ENCODE measurements at places on chromosomes 16 and 17.

DNA sequence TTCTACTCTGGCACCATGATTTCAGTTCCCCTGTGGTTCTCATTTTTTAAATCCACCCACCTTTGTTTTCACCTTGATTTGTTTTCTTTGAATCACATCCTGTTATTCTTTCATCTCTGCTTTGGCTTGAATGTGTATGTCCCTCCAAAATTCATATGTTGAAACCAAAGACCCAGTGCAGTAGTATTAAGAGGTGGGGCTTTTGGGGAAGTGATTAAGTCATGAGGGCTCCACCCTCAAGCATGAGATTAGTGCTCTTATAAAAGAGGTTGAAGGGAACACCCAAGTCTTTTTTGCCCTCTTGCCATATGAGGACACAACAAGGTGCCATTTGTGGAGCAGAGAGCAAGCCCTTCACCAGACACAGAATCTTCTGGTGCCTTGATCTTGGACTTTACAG, 382.3 kb downstream of the SLC39A11 start:
- DNase-seq = no peak

DNA sequence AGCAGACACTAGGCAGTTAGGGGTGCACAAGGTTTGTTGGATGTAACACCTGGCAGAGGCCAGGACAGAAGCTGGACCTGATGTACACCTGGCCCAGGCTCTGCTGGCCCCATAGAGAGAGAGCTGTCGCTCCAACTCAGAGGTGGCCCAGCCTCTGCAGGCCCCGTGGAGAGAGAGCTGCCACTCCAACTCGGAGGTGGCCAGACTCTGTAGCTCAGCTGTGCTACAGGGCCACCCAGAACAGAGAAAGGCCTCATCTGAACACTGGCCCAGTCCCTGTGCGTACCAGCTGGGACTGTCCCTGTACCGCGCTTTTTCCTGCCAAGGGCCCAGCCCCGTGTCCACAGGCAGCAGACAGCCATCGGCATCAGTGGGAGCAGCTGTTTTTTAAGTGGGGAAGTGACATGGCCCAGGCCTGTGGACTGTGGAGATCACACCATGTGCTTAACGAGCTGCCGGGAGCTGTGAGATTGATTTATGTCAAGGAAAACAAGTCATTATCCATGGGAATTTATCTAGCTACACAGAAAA, 176.4 kb upstream of the CHMP6 start:
- DNase-seq = no peak

- DNase-seq = no peak
Measured at GRCh38 chr16:24850289-24850938, 4.7 kb downstream of the SLC5A11 start.

GRCh38 chr16:56259425-56259779, 68.1 kb downstream of the GNAO1 start:
- no peak for DNase-seq

DNA sequence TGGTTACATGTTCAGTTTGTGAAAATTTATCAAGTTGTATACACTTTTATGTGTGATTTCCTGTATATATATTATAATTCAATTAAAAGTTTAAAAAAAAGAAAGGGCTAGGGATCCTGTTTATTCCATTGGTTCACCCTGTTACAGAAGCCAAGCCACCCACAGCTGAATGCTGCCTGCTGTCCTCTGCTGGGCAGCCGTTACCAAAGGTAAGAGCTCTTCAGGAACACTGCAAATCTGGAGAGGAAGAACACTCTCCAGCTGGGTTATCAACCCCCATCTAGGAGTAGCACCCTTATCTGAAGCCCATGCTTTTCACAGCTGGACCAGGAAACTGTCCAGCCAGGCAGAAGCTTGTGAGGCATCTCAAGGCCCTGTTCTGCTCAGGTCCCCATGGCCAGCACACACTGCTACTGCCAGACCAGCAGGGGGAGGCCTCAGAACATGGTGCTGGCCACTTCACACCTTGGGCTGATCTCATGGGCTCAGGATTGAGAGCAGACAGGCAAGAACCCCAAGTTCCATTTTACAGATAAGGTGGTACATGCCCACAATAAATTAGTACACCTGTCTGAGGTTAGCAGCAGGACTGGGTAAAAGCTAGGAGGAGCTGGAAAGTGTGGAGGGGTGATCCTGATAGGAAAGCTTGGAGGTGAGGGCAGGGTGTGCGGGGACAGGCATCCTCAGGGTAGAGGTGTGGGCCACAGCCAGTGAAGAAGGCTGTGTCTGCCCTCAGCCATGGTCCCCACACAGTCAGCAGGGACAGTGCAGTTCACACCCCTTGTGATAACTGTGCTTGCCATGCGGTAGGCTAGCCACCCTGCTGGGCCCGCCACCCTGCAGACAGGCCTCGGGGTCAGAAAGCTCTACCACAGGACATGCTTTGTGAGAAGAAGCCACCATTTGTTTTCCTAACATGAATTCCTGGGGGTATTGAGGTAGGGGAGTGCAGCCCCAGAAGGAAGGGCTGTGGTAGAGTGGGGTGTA, 54.3 kb upstream of the SREBF1 start:
- peak; percentile 58 for DNase-seq

- no peak for DNase-seq
Measured at GRCh38 chr17:5000237-5000639, 2.5 kb downstream of the KIF1C start.

DNA sequence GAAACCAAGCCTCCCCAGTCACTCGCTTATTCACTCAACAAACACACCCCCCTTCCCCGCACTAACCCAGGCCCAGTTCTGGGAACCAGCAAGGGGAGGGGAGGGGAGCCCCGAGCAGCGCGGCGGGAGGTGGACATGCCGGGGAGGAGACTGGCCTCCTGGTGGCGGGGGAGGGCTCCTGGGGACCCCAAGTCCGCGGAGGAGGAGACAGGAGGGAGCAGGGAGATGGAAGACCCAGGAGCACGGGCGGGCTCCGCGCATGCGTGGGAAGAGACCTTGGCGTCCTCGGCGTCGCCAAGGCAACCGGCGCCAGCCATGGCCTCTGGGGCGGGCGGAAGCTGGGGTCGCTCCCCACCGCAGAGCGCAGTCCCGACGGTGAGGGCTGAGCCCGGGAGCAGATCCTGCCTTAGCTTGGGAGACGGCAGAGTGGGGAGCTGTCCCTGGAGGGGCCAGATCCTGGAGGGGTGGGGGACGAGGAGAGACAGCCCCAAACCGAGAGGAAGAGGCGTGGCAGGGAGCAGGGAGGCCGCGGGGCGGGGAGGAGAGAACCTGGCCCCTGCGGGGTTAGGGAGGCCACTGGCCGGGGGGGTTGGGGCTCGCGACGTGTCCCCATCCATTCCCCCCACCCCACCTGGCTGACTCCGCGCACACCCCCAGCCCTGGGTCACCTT, at the start of gene PRR29:
TSS of gene PRR29 (plus strand) at position 302 of the 671 bp plus-strand sequence. CDS start at position 316, 14 bp downstream.
- DNase-seq = peak; percentile 16

DNA sequence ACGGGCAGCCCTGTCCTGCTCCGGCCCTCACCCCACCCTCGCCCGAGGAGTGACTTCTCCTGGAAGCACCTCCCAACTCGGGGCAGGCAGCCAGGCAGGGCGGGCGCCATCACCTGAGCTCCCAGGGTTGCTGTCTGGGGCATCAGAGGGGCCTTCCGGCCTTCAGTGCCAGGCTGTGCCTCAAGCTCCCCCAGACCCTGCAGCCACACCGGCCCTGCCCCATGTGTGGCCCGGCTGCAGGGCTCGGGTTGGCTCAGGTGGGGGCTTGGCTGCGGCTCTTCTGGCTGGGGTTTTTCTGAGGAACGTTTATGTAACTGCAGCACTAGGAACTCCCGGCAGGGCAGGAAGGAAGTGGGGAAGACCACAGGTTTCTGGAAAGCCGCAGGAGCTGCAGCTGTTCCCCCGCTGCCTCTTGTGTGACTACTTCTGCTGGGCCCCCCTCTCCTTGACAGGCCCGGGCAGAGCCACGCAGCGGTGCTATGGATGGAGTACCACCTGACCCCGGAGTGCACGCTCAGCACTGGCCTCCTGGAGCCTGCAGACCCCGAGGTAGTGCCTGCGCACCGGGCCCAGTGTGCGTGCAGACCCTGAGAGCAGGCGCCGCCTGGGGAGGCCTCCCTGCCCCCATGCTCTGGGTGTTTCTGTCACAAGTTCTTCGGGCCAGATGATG, 45.6 kb downstream of the PRMT7 start:
- DNase-seq = no peak
